Small intestine (tissue), 16 donors: ENCODE measurements at places on chromosomes 2 and 18.

DNA sequence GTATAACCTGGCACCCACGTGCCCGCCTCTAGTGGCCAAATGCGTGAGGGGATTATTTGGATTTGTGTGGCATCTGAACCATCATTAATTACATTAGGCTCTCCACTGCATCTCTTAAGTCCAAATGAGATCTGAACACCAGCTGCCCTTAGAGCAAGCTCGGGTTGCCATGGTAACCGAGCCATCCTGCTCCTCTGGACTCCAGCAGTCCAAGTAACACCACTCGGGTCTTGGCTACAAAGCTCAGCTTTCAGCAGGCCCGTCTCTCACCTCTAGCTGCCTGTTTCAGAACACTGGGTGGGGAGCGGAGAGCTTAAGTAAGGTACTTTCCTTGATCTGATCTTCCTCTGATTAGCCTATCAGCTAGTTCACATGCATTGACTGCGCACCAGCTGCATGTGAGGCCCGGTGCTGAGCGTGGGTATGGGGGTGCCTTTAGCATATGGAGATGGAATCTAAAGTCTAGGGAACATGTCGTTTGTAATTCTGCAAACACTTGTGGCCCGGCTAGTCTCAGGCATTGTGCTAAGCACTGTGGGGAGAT lies 14.1 kb upstream of the CYS1 start:
- H3K4me1 ChIP-seq: peaks cover 3% of the 10 kb centered on the region
- DNase-seq: no peak
- no peaks in the 10 kb centered on the region for H3K36me3 ChIP-seq
- H3K27me3 ChIP-seq: no peaks in the 10 kb centered on the region
- H3K27ac ChIP-seq: no peak overlapping the region

- H3K27me3 ChIP-seq: no peaks in the 10 kb centered on the region
- H3K4me3 ChIP-seq: no peak overlapping the region
- no peaks in the 10 kb centered on the region for H3K4me1 ChIP-seq
- no peaks in the 10 kb centered on the region for H3K36me3 ChIP-seq
- no peak for DNase-seq
Observed at GRCh38 chr2:236012155-236012554, 156.0 kb downstream of the GBX2 start.

- H3K27me3 ChIP-seq: no peaks in the 10 kb centered on the region
- no peak for DNase-seq
- H3K36me3 ChIP-seq: peaks cover 25% of the 10 kb centered on the region
Observed at GRCh38 chr18:12021596-12021995, 40.3 kb downstream of the IMPA2 start.

DNA sequence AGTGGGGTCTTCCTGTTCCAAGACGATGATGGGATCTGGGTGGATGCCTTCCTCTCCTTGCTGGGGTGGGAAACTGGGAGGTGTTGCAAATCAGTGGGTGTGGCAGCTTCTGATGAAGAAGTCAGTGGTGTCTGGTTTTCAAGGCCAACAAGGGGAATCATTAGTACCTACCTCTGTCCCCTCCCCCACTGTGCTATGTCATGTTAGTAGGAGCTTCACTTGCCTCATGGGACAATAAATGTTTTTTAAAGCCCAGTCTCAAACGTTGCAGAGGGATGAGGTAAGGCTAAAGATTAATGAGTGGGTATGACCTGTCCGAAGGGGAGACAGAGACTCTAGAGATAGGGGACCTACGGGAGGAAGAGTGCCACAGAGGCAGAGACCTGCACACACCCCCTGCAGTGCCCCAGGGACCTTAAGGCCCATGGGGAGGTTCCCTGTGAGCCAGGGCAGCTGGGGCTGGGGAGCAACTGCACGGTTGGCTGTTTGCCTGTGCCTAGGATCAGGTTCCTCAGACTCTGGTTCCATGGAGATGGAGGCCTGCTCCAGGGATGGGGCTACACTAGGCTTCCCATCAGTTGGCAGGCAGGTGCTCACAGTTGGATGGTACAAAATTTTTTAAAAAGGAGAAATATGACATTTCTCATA lies 37.8 kb upstream of the SLC1A4 start:
- no peak for DNase-seq
- H3K4me1 ChIP-seq: no peaks in the 10 kb centered on the region
- no peaks in the 10 kb centered on the region for H3K36me3 ChIP-seq

DNA sequence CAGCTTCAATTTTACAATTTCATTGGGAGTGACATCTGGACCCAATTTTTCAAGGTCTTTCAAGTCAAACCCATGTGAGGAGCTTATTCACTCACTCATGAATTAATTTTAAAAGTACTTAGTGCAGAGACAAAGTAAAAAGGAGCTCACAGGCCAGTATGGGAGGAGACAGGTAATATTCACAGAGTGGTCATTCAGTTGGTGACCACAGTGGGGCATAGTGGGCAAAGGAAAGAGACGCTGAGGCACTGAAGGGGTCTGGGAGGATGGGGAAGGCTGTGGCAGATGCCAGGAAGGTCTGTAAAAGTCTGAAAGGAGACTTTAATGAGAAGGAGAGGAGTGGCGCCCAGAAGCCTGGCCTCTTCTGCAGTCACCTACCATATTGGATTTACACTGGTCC lies 76.0 kb downstream of the CD8B2 start:
- no peaks in the 10 kb centered on the region for H3K4me1 ChIP-seq
- no peaks in the 10 kb centered on the region for H3K27me3 ChIP-seq
- H3K4me3 ChIP-seq: no peak overlapping the region
- H3K36me3 ChIP-seq: no peaks in the 10 kb centered on the region
- H3K27ac ChIP-seq: no peak overlapping the region

- H3K36me3 ChIP-seq: peaks cover 11% of the 10 kb centered on the region
- H3K27me3 ChIP-seq: no peaks in the 10 kb centered on the region
- DNase-seq: no peak
- no peak overlapping the region for H3K27ac ChIP-seq
- H3K4me3 ChIP-seq: no peak overlapping the region
- no peaks in the 10 kb centered on the region for H3K4me1 ChIP-seq
Observed at GRCh38 chr2:134949981-134950708, 31.5 kb downstream of the CCNT2 start.

DNA sequence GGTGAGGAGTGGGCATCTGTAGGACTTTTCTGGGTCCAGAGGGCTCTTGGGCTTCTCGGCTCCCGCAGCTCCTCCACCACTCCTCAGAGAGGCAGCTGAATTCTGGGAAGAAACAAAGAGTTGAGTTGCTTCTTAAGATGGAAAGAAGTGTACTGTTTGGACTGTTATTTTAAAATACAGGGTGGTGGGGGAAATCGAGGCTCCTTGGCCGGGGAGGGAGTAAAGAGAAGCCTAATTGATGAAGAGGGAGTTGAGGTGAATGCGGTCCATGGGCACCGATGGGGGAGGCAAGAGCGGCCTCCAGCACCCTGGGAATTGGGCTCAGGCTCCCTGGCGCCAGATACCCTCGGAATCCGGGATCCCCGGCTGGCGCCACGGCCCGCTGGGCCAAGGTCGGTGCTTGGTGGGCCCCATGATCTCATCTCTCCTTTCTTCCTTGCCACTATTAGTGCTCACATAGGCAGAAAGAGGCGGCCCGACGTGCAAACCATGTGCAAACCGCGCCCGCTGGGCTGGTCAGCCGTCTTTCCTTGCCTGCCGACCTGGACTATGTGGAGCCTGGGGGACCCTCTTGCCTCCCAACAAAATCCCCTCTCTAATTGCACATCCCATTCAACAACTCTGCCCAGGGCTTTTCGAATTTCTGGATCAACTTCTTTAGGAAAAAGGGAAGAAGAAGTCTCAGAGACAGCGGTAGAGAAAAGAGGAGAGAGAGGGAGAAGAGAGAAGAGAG lies 604 bp upstream of the SIX3 start:
- H3K27ac ChIP-seq: no peak overlapping the region
- H3K27me3 ChIP-seq: peaks cover 98% of the 10 kb centered on the region
- no peaks in the 10 kb centered on the region for H3K4me1 ChIP-seq
- H3K4me3 ChIP-seq: no peak overlapping the region
- DNase-seq: no peak

DNA sequence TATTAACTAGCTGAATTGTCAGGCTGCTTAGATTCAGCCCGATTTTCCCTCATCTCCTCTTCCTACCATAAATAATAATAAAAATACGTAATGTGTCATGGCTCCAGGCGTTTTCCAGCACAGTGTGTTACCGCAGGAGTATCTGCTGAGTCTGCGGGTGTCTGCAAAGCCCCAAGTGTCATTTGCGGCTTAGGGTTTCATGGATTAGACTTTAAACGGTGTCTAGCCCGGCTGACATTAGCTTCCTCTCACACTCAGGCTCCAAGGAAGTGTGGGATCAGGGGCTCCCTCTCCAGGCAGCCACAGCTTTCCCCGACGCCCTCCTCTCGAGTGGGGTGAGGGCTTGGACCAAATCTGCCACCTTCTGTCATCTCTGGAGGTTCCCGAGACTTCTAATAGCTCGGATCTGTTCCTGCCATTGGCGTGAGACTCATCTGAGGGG lies 14.1 kb upstream of the HOXD1 start:
- peaks cover 94% of the 10 kb centered on the region for H3K27me3 ChIP-seq
- DNase-seq: no peak
- no peak overlapping the region for H3K4me3 ChIP-seq
- no peaks in the 10 kb centered on the region for H3K4me1 ChIP-seq

- no peak overlapping the region for H3K4me3 ChIP-seq
- H3K27me3 ChIP-seq: no peaks in the 10 kb centered on the region
- no peak overlapping the region for H3K27ac ChIP-seq
- peaks cover 2% of the 10 kb centered on the region for H3K36me3 ChIP-seq
- DNase-seq: no peak
- H3K4me1 ChIP-seq: no peaks in the 10 kb centered on the region
Observed at GRCh38 chr2:25430556-25430955, 88.8 kb upstream of the DNMT3A start.

DNA sequence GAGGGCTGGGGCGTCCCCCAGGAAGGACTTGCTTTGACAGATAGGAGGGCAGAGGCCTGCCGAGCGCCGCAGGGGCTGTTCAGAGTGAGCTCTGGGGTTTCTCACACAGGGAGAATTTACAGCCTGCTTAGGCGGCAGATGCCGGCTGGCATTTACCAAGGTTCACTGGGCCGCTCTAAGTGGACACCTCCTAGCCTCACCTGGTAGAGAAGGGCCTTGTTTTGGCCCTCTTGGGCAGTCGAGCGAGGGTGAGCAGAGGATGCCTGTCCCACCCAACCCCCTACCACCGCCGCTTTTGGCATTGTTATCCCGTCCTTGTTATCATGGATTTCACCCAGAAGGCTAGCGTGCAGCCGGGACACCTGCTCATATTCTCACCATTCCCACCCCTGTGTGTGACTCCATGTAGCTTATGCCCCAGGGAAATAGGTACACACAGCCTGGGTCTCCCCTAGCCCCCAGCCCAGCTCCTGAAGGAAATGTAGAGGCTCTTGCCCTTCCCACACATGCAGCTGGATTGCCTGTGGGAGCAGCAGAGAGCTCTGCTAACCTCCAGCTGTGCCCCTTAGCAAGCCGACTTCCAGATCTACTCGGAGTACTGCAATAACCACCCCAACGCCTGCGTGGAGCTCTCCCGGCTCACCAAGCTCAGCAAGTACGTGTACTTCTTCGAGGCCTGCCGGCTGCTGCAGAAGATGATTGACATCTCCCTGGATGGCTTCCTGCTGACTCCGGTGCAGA lies 52.4 kb downstream of the FAM168B start:
- no peaks in the 10 kb centered on the region for H3K36me3 ChIP-seq
- H3K27ac ChIP-seq: no peak overlapping the region
- no peaks in the 10 kb centered on the region for H3K4me1 ChIP-seq
- no peak overlapping the region for H3K4me3 ChIP-seq
- H3K27me3 ChIP-seq: peaks cover 49% of the 10 kb centered on the region

GRCh38 chr2:10215393-10215935 lies 87.2 kb upstream of the HPCAL1 start:
- no peak for DNase-seq
- no peak overlapping the region for H3K4me3 ChIP-seq
- H3K36me3 ChIP-seq: no peaks in the 10 kb centered on the region

- H3K4me1 ChIP-seq: peaks cover 2% of the 10 kb centered on the region
- H3K36me3 ChIP-seq: no peaks in the 10 kb centered on the region
- DNase-seq: no peak
- no peaks in the 10 kb centered on the region for H3K27me3 ChIP-seq
- H3K27ac ChIP-seq: no peak overlapping the region
- no peak overlapping the region for H3K4me3 ChIP-seq
Observed at GRCh38 chr2:154207288-154208047, 335.7 kb downstream of the GALNT13 start.

GRCh38 chr2:21676041-21676440 lies 552.3 kb downstream of the TDRD15 start:
- H3K4me3 ChIP-seq: no peak overlapping the region
- no peaks in the 10 kb centered on the region for H3K4me1 ChIP-seq
- H3K36me3 ChIP-seq: no peaks in the 10 kb centered on the region
- DNase-seq: peak; percentile 7
- no peak overlapping the region for H3K27ac ChIP-seq
- H3K27me3 ChIP-seq: no peaks in the 10 kb centered on the region

DNA sequence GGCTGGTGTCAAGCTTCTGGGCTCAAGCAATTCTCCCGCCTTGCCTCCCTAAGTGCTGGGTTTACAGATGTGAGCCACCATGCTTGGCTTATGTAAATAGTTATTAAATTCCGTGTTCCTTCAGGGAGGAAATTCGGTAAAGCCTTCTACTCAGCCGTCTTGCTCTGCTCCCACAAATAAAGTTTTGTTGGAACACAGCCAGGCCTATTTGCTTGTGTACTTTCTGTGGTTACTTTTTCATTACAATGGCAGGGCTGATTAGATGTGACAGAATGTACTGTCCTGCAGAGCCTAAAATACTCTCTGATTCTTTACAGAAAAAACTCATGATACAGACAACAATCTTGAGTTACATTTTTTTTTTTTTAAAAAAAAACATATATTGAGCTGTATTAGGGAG lies 68.8 kb upstream of the TACR1 start:
- no peak overlapping the region for H3K4me3 ChIP-seq
- H3K27me3 ChIP-seq: no peaks in the 10 kb centered on the region
- no peaks in the 10 kb centered on the region for H3K36me3 ChIP-seq
- H3K4me1 ChIP-seq: no peaks in the 10 kb centered on the region
- no peak overlapping the region for H3K27ac ChIP-seq
